Fibroblast of villous mesenchyme (primary cell): ENCODE measurements at places on chromosomes 4 and X.

GRCh38 chr4:86561256-86561655 is 32.9 kb upstream of the PTPN13 start:
- DNase-seq = no peak

DNA sequence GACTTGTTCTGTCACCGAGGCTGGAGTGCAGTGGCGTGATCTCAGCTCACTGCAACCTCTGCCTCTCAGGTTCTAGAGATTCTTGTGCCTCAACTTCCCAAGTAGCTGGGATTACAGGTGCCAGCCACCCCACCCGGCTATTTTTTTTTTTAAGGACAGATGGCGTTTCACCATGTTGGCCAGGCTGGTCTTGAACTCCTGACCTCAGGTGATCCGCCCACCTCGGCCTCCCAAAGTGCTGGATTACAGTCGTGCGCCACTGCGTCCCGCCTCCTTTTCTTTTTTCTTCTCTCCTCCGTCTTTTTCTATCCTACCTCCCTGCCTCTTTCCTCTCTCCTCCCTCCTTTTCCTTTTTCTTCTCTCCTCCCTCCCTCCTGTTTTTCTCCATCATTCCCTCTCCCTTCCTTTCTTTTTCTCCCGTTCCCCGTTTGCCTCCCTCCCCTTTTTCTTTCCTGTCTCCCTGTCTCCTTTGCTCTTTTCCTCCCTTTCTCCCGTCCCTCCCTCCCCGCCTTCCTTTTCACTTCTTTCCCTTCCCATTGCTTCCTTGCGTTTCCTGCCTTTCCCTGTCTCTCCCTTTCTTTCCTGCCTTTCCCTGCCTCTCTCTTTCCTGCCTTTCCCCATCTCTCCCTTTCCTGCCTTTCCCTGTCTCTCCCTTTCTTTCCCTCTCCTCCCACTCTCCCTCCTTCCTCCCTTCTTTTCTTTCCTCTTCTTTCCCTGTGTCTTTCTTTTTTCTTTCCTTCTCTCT is 2.1 kb upstream of the SLC25A6 start:
- DNase-seq = no peak

DNA sequence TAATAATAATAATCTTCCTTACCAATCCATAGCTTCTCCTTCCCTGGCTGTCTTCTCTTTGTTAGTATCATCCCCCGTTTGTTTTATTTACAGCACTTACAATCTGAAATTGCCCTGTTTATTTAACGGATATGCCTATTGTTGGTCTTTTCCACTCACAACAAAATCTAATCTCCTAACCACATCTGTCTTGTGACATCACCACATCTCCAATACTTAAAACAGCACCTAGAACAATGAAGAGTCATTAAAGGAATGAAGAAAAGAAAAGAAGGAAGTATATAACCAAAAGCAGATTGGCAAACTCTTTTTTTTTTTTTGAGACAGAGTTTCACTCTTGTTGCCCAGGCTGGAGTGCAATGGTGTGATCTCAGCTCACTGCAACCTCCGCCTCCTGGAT is 38.7 kb upstream of the JADE1 start:
- peak; percentile 43 for DNase-seq

DNA sequence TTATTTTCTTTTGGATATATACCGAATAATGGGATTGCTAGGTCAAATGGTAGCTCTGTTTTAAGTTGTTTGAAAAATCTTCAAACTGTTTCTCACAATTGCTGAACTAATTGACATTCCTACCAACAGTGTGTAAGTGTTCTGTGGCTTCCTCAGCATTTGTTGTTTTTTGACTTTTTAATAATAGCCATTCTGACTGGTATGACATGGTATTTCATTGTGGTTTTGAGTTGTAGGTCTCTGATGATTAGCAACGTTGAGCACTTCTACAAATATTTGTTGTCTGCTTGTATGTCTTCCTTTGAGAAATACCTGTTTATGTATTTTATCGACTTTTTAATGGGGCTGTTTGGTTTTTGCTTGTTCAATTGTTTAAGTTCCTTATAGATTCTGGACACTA is 680.1 kb upstream of the GRIA3 start:
- DNase-seq = peak; percentile 5
